ENCODE measurements at places on chromosomes 7 and 10. TPM values are rescaled to one million over a fixed set of nuclear protein-coding genes. Genes with fewer than 3 reads are reported as not detected.

GRCh38 chr7:28190077-28190710, 9.6 kb upstream of the JAZF1 start:
- no peaks in the 10 kb centered on the region for H3K27me3 ChIP-seq
- H3K4me1 ChIP-seq, result no peaks in the 10 kb centered on the region
- no peak overlapping the region for H3K27ac ChIP-seq
- H3K4me3 ChIP-seq, result no peak overlapping the region
- no peak for DNase-seq

GRCh38 chr10:94983555-94983954, 45.1 kb downstream of the CYP2C9 start:
- H3K36me3 ChIP-seq, result no peaks in the 10 kb centered on the region
- H3K27ac ChIP-seq, result no peak overlapping the region
- H3K4me1 ChIP-seq, result no peaks in the 10 kb centered on the region
- no peak overlapping the region for H3K4me3 ChIP-seq
- DNase-seq, result no peak

GRCh38 chr10:71590781-71591350, 128.7 kb downstream of the C10orf105 start:
- H3K36me3 ChIP-seq, result no peaks in the 10 kb centered on the region
- no peak overlapping the region for H3K4me3 ChIP-seq
- no peak overlapping the region for H3K27ac ChIP-seq
- peaks cover 2% of the 10 kb centered on the region for H3K4me1 ChIP-seq
- H3K27me3 ChIP-seq, result no peaks in the 10 kb centered on the region

RASA4B gene
- 65.3 TPM for polyA plus RNA-seq

NRP1 gene
- polyA plus RNA-seq, result 61.8 TPM

FAM171A1 gene
- polyA plus RNA-seq, result 70.8 TPM

MMP21 gene
- polyA plus RNA-seq, result 0.54 TPM

Data from spinal cord (tissue), 10 donors.